ENCODE measurements at places on chromosomes 1 and 21. TPM values are rescaled to one million over a fixed set of nuclear protein-coding genes. Genes with fewer than 3 reads are reported as not detected.

C1orf185 gene
- not detected for total RNA-seq

LCE6A gene
- not detected for total RNA-seq

PPFIA4 gene
- total RNA-seq, result 0.14 TPM

RYR2 gene
- total RNA-seq, result not detected

TNFRSF9 gene
- 3.1 TPM for total RNA-seq
